Caco-2 (cell line): ENCODE measurements at places on chromosomes 3 and 15.

DNA sequence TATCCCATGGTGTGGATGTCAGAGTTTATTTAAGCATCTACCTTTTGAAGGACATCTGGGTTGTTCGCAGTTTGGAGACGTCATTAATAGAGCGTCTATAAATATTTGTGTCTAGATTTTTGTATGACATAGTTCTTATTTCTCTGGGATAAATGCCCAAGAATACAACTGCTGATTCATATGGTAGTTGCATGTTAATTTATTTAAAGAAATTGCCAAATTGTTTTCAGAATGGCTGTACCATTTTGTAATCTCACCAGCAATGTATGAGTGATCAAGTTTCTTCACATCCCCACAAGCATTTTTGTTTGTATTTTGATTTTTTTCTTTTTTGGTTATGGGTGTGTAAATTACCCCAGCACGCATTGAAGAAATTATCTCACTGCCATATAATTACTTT is 656.9 kb downstream of the NTRK3 start:
- DNase-seq = no peak

DNA sequence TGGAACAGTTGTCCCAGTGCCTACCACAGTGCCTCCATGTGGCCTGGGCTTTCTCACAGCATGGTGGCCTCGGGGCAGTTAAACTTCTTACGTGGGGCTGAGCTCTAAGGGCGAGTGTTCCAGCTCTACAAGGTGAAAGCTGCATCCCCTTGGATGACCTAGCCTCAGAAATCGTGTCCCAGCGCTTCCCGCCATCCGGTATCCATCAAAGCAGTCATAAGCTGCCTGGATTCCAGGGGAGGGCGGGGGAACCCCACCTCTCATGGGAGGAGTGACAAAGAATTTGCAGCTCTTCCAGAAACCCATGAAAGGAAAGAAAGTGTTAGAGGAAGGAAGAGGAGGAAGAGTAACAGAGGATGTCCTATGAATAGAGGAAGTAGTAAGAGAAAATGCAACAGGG is 45.8 kb upstream of the CCDC174 start:
- DNase-seq = peak; percentile 25

DNA sequence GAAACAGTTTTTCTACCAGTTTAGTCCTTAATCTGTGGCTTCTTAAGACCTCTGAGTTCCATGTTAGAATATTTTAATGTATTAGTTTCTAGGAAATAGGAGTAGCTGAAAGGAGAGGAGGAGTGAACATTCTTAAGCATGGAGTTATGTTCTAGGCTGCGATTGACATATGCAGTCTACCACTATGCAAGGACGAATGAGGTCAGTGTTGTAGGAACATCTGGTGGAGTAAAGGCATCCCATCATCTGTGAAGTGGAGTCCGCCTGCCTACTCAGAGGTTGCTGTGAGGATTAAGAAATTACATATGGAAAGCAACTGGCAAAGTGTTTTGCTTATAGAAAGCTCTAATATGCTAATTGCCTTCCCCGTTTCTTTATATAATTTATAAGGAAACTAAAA is 45.1 kb downstream of the SNAPC5 start:
- DNase-seq = no peak

DNA sequence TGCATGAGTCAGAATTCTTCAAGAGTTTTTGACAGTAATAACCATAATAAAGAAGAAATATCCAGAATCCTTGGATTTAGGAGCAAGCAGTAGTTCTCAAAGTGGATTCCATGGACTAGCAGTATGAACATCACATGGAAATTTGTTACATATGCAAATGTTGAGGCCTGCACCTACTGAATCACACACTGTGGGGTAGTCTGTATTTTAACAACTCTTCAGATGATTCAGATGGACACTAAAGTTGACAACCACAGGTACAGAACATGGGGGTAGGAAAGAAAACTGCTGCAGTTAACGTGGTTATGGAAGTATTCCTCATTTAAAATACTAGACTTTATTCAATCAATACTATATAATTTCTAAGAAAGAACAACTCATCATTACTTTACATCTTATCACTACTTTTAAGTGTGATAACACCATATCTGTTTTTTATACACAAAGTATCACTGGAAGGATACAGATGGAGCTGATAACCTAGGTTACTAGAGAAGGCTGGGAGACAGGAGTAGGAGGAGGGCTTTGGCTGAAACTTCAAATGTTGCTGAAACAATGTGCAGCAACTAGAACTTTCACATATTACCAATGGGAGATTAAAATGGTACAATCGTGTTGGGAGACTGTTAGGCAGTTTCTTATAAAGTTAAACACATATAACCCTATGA is 11.7 kb downstream of the NEDD4 start:
- no peak for DNase-seq

DNA sequence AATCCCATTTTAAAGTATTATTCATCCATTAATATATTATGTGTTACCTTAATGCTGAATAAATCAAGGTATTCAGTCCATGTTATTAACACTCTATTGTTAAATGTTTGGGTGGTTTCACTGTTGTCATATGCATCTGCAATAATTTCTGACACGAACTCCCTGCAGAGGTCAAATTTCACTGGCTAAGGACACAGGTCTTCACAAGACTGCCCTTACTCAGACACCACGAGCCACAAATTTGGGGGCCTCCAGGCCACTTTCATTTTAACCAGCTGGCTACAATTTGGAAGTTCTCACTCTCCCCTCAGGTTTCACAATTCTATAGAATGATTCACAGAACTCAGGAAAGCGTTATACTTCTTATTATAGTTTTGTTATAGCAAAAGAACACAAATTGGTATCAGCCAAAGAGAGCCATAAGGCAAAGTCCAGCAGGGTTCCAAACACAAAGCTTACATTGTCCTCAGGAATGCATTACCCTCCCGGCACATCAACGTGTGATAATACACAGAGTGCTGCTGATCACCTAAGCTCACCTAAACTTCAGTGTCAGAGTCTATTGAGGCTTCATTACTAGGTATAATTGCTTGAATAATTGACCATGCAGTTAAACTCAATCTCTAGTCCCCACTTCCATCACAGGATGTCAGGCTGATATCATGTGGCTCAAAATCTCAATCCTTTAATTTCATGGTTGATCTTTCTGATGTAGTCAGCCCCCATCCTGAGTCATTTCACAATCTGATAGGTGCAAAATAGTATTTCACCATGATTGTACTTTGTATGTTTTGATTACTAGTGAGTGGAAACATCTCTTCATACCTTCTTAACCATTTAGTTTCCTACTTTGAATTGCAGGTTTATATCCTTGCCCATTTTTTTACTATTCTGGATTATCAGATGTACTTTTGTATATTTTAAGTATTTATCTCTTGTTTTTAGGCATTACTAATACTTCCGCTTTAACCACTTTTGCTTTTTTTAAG is 441.4 kb upstream of the AGTR1 start:
- DNase-seq = peak; percentile 37

GRCh38 chr15:47975427-47975826 is 145.4 kb upstream of the SLC24A5 start:
- DNase-seq = no peak

DNA sequence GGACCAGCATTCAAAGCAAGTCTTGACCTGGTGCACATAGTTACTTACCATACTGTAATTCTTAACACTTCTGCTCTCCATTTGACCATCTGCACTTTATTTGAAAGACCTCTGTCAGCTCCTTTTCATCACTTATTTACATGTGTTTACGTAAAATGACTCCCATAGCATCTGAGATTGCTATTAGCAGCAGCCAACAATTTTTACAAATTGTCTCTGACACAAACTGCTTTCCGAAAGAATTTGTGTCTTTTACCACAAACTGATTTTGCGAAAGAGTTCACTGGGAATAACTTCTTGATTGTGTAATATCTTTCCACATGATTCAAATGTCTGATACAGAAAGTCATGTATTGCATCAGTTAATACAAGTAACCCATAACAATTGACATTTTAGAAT is 144.1 kb upstream of the PEX5L start:
- DNase-seq = no peak

- no peak for DNase-seq
These were observed 5.4 kb upstream of the PLOD2 start for GRCh38 chr3:146166415-146166821.

DNA sequence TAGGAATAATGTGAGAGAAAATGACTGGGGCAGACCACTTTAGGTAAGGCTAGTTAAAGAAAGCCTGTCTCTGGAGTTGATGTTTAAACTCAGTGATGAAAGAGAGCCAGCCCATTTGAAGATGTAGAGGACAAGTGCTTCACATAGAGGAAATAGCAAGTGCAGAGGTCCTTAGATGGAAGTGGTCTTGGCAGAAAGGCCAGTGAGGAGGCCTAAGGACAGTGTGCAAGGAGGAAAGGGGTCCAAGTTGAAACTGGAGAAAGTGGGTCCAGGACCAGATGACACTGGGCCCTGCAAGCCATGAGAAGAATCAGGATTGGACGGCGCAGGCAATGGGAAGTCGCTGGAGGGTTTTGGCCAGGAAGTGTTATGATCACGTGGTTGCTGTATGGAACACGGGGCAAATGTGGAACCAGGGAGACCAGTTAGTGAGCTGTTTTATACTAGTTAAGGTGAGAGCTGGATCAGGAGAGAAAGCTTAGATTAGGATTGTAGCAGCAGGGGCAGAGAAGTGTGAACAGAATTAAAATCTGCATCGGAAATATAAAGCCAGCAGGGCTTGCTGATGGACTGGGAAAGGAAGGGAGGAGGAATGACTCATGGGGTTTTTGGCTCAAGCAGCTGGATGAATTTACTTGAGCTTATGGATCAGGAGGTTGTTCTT is 48.0 kb upstream of the SCAANT1 start:
- DNase-seq = peak; percentile 54

DNA sequence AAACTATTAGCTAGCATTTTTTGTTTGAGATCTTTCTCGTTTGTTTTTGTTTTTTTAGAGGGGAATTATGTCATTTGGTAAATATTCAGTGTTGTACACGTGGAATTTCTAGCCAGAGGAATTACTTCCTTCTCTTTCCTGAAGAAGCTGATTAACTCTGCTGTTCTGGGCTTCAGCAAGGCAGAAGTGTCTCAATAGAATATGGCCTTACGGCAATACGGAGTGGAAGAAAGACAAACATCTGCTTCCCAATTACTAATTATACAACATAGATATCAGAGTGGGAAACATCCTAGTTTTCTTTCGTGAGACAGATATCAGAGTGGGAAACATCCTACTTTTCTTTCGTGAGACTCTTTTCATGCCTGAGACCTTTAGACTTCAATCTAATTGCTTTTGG is 11.9 kb downstream of the P3H2 start:
- no peak for DNase-seq

- DNase-seq = no peak
These were observed 73.5 kb downstream of the EPHB3 start for GRCh38 chr3:184635126-184635525.

DNA sequence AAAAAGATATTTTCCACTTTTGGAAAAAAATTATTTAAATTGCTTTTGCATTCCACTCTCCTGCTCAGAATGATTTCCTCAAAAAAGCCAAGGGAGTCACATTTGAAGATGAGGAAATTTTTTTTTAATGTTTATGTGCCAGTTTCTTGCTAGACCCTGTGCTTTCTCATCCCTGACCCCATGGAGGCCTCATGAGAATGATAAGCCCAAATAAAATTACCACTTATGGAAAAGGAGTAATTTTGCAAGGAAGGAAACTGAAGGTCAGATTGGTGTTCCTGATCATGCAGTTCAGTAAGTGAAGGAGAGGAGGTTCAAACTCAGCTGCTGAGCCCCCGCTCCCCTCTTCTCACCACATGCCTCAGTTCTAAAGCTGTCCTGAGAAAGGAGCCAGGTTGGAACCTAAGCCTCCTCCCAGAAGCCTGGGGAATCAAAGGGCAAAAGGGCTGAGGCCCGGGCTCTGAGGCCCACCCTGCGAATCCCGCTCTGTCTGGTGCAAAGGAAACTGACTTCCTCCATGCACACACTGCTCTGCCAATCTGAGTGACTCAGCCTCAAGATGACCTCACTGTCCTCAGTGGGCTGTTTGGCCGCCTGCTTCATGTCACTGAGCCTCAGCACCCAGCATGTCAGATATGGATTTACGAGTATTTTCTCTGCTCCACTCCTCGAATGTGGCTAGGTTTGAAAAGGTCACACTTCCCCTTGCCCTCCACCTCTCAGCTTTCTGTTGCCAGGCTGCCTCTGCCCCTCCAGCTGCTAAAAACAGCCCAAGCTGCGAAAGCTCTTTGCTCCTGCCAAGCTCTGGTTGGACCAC is 56.9 kb upstream of the FLNB start:
- no peak for DNase-seq

DNA sequence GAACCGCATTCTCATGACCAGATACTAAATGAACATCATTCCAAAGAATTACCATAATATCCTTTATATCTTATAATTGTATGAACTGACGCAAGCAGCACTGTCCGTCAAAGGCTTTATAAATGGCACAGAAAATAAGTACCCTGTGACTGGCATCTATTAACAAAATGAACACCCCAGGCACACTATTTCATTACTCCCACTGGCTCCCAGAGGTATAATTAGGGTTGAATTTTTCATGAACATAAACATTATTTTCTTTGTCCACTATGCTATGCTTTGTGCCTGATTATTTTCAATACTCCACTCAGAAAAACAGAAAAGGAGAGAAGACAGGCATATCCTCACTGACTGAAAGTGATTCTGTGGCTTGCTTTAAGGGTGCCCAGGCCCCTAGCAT is 71.1 kb downstream of the LYZL4 start:
- DNase-seq = no peak

- DNase-seq = no peak
These were observed 30.1 kb upstream of the ZNF502 start for GRCh38 chr3:44682182-44682896.

- no peak for DNase-seq
These were observed 69.3 kb upstream of the PRR23C start for GRCh38 chr3:139113993-139114375.

DNA sequence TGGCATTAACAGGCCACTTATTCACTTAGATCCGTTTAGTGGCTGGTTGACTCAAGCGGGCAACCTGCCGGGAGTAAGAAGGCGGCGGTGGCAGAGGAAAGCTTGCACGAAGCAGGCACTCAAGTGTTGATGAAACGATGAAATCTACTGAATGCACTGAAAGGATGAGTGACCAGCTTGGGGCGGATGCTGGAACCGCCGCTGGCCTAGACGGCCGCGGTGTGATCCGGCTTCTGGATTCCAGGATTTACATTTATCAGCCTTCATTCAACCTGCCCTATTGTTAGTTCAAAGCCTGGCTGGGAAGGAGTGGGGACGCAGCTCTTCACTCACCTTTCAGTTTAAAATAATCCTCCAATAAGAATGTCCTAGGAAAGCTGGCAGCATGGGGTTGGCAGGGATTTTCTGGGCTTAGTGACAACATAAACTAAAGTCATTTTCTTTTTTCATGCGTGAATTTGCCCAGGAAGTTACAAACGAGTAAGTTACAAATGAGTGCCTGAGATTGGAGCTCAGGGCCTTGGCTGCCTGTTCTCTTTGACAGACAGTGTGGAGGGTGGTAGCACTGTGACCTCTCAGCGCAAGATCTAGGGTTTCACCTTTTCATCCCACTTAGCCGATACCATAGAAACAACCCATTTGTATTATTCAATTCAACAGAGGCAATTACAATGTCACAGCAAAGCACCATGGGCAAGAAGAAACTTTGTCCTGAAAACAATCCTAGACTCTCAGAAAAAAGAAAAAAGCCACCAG is 1.1 kb upstream of the PLCH1 start:
- DNase-seq = no peak

- DNase-seq = no peak
These were observed 10.9 kb downstream of the SLC35A5 start for GRCh38 chr3:112572701-112573100.

GRCh38 chr15:35305031-35305550 is 220.0 kb upstream of the NANOGP8 start:
- no peak for DNase-seq
